ENCODE measurements at places on chromosomes 2 and 18.
A peak's percentile ranks its signal among the peaks of the same experiment; 100 is the strongest.

DNA sequence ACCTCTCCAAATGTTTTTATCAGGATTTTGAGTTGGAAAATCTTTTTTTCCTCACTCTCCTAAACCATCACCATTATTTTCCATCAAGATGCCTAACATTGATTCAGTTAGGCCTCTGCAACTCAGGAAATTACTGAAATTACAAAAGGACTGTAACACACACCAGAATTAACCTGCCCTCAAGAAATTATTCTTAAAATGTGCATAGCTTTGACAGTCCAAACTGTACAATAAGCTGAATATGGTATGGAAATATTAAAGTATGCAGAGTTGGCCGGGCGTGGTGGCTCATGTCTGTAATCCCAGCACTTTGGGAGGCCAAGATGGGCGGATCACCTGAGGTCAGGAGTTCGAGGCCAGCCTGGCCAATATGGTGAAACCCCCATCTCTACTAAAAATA is 50.2 kb upstream of the PHLPP1 start:
- DNase-seq, result no peak

DNA sequence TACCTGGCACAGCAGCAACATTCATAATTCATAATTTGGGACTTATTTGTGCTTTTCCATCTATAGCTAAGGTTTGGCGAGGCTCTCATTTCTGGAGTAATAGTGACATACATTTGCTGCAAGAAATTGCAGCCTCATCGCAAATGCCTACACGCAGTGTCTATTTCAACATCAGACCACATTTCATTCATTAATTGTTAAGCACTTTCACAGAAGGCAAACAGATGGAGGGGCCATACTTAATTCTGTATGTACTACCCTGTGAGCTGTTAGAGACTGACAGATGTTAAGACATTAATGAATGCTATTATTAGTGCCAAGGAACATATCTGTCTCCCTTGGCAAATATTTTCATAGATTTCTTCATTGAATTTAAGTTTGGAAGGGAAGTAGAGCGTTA is 125.7 kb downstream of the UXS1 start:
- no peak for DNase-seq

GRCh38 chr2:232479341-232480200 is 8.1 kb downstream of the ECEL1 start:
- no peak for DNase-seq

- DNase-seq, result no peak
Observed at GRCh38 chr2:239307921-239308613, 92.8 kb downstream of the HDAC4 start.

- peak; percentile 65 for DNase-seq
Observed at GRCh38 chr2:222320436-222321395, 21.9 kb upstream of the PAX3 start.

- no peak for DNase-seq
Observed at GRCh38 chr2:214226061-214226460, 184.8 kb upstream of the VWC2L start.

- DNase-seq, result no peak
Observed at GRCh38 chr2:63424329-63425078, 163.8 kb downstream of the WDPCP start.

- DNase-seq, result no peak
Observed at GRCh38 chr2:6196449-6196848, 504.3 kb downstream of the SOX11 start.

- DNase-seq, result no peak
Observed at GRCh38 chr18:72368308-72368707, 175.8 kb downstream of the CBLN2 start.

Data from NCI-H526 (cell line).